ENCODE measurements at places on chromosomes 6 and 20.

- DNase-seq: no peak
Measured at GRCh38 chr6:82085701-82086100, 161.8 kb downstream of the IBTK start.

DNA sequence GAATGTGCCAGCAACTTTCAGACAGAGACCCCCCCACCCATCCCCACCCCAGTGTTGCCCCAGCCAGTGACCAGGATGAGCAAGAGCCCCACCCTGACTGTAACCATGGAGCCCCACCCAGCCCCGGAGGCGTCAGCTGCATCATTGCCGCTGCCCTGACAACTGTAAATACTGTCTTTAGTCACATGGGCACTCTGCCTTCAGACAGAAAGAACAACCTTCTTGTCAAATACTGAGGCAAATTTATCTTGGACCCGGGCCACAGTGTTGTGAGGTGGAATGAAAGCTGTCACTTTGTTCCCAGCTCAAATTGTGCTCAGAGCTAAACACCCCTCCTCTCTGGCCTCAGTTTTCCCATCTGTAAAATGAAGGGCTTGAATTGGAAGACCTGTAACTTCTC lies 23.7 kb downstream of the MOCS3 start:
- no peak for DNase-seq

GRCh38 chr6:124978451-124979293 lies 16.4 kb downstream of the RNF217 start:
- DNase-seq: no peak

- DNase-seq: no peak
Measured at GRCh38 chr6:49541936-49542335, 8.5 kb upstream of the C6orf141 start.
